Activated naive CD4-positive, alpha-beta T cell treated with anti-CD3 and anti-CD28 coated beads for 36 hours (primary cell): ENCODE measurements at places on chromosomes 4 and X. TPM values are rescaled to one million over a fixed set of nuclear protein-coding genes. Genes with fewer than 3 reads are reported as not detected.

DNA sequence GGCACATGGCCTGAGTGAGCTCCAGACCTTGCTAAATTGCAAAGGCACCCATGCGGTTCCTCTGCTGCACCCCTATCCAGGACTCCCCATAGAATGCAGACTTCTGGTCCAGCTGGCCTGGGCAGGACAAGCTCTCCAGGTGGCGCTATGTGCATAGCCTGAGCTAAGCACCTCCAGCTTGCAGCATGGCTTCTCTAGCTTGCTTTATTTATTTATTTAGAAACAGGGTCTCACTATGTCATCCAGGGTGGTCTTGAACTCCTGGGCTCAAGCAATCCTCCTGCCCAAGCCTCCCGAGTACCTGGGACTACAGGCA lies 5.5 kb upstream of the WFS1 start:
- H3K4me1 ChIP-seq, result peaks cover 9% of the 10 kb centered on the region
- no peaks in the 10 kb centered on the region for H3K36me3 ChIP-seq
- H3K27ac ChIP-seq, result no peak overlapping the region
- peak; percentile 60 for DNase-seq
- peaks cover 5% of the 10 kb centered on the region for H3K27me3 ChIP-seq
- no peak overlapping the region for H3K4me3 ChIP-seq

The RBMX2 gene
- total RNA-seq, result 33.6 TPM

- no peak overlapping the region for H3K4me3 ChIP-seq
- no peaks in the 10 kb centered on the region for H3K36me3 ChIP-seq
- no peak for DNase-seq
- no peaks in the 10 kb centered on the region for H3K4me1 ChIP-seq
- peaks cover 10% of the 10 kb centered on the region for H3K27me3 ChIP-seq
These were observed 74.7 kb downstream of the UGT8 start for GRCh38 chr4:114673306-114673705.

DNA sequence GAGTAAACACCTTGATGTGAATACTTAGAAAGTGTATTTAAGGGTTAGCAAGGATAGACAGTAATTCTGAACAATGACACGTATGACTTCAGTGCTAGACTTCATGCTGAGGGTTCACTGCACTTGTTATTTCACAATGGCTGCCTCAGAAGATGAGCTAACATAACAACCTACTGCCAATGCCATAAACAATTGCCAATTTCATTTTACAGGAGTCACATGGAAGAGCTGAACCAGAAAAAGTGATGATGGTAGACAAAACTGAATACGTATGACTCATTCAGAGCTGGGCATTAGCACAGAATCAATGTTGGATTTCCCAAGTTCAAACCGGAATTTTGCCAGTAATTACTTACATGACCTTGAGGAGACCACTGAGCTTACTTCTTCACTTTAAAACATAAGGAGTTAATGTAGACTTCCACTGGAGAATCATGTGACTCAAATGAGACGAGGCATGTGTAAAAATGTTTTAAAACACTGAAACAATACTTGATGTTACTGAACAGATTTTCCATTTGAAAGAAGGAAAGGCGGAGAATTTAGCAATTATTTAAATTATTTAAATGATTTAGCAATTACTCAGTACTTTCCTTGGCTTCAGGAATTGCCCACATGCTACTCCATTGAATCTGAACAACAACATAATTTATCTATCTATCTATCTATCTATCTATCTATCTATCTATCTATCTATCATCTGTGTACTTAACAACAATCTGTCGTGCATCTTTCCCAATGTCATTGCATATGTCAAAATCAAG lies 868.5 kb upstream of the SLIT2 start:
- H3K27me3 ChIP-seq, result no peaks in the 10 kb centered on the region
- H3K36me3 ChIP-seq, result no peaks in the 10 kb centered on the region
- DNase-seq, result no peak
- no peak overlapping the region for H3K4me3 ChIP-seq

- DNase-seq, result no peak
- no peak overlapping the region for H3K4me3 ChIP-seq
- peaks cover 1% of the 10 kb centered on the region for H3K4me1 ChIP-seq
- no peaks in the 10 kb centered on the region for H3K27me3 ChIP-seq
These were observed 18.4 kb upstream of the MANBA start for GRCh38 chr4:102779204-102779603.

The ATP11C gene
- total RNA-seq, result 20.8 TPM

The MAP3K15 gene
- total RNA-seq, result 1.3 TPM

GRCh38 chr4:108247387-108248049 lies 78.8 kb upstream of the LEF1 start:
- DNase-seq, result no peak
- H3K4me1 ChIP-seq, result peaks cover 13% of the 10 kb centered on the region
- no peak overlapping the region for H3K27ac ChIP-seq
- no peaks in the 10 kb centered on the region for H3K27me3 ChIP-seq

GRCh38 chr4:81350040-81350439 lies 121.7 kb downstream of the RASGEF1B start:
- H3K27me3 ChIP-seq, result peaks cover 13% of the 10 kb centered on the region
- no peak overlapping the region for H3K27ac ChIP-seq
- no peaks in the 10 kb centered on the region for H3K4me1 ChIP-seq
- H3K36me3 ChIP-seq, result no peaks in the 10 kb centered on the region
- H3K4me3 ChIP-seq, result no peak overlapping the region
- no peak for DNase-seq

DNA sequence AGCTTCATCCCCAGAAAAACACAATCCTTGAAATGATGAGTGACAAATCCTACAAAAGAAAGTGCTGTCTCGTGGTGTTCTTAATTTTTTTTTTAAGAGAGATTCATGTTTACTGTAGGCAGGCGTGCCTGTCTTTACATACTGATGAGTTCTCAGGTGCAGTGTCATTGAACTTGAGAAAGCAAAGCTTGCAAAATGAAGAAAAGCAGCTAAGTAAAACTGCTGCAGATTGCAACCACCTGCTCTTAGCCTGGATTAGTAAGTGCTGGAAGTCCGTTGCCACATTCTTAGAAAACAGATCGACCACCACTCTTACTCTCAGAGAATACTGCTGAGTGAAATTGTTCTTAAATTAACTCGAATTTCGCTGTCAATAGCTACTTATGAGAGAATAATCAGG lies 854.6 kb downstream of the TRIML1 start:
- H3K4me1 ChIP-seq, result no peaks in the 10 kb centered on the region
- H3K4me3 ChIP-seq, result no peak overlapping the region
- no peaks in the 10 kb centered on the region for H3K36me3 ChIP-seq
- H3K27ac ChIP-seq, result no peak overlapping the region

The CYLC1 gene
- not detected for total RNA-seq

- no peak overlapping the region for H3K4me3 ChIP-seq
- H3K36me3 ChIP-seq, result no peaks in the 10 kb centered on the region
- H3K4me1 ChIP-seq, result peaks cover 2% of the 10 kb centered on the region
- no peaks in the 10 kb centered on the region for H3K27me3 ChIP-seq
- H3K27ac ChIP-seq, result no peak overlapping the region
These were observed 182.7 kb downstream of the KIT start for GRCh38 chr4:54840430-54840829.

The GABRG1 gene
- not detected for total RNA-seq

- no peak overlapping the region for H3K4me3 ChIP-seq
- no peaks in the 10 kb centered on the region for H3K4me1 ChIP-seq
- H3K27me3 ChIP-seq, result no peaks in the 10 kb centered on the region
- no peak overlapping the region for H3K27ac ChIP-seq
These were observed 81.8 kb upstream of the TRPC5 start for GRCh38 chrX:112164420-112164819.

GRCh38 chrX:149453906-149454822 lies 50.9 kb downstream of the IDS start:
- no peaks in the 10 kb centered on the region for H3K4me1 ChIP-seq
- no peak overlapping the region for H3K27ac ChIP-seq
- H3K36me3 ChIP-seq, result peaks cover 2% of the 10 kb centered on the region
- no peak for DNase-seq
- H3K27me3 ChIP-seq, result peaks cover 3% of the 10 kb centered on the region
- no peak overlapping the region for H3K4me3 ChIP-seq

The AP1AR gene
- total RNA-seq, result 14.7 TPM

- no peak for DNase-seq
- no peaks in the 10 kb centered on the region for H3K36me3 ChIP-seq
- no peak overlapping the region for H3K27ac ChIP-seq
These were observed 800.2 kb upstream of the TENM3 start for GRCh38 chr4:181443021-181443420.

DNA sequence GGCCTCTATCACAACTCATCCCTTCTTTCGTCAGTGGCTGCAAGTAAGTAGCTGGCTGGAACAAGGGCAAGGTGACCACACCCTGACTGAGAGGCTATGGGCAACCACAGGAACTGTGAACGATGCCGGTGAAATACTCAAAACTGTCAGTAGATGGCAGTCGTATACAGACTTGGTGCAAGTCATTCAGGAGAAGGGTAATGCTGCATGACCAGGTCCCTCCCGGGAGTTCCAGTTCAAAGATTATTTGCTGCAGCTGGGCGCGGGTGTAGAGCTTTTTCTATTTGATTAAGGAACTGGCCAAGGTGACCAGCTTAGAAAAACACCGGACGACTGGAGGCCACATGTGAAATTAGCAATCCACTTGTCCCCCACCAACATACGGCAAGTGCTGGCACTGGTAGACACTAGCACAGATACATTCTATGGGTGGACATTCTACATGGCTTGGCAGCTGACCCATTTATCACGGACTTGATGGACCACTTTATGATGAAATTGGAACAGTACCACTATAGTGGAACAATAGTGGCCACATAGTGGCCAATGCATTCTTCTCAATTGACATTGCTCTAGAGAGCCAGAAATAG lies 726.6 kb downstream of the TRAM1L1 start:
- DNase-seq, result peak; percentile 53
- no peaks in the 10 kb centered on the region for H3K4me1 ChIP-seq

The KLHL5 gene
- total RNA-seq, result 14.1 TPM

- H3K4me1 ChIP-seq, result peaks cover 51% of the 10 kb centered on the region
- no peak for DNase-seq
- H3K27me3 ChIP-seq, result no peaks in the 10 kb centered on the region
- H3K36me3 ChIP-seq, result no peaks in the 10 kb centered on the region
- H3K4me3 ChIP-seq, result no peak overlapping the region
- no peak overlapping the region for H3K27ac ChIP-seq
These were observed 17.0 kb downstream of the CA5B start for GRCh38 chrX:15755091-15755490.

DNA sequence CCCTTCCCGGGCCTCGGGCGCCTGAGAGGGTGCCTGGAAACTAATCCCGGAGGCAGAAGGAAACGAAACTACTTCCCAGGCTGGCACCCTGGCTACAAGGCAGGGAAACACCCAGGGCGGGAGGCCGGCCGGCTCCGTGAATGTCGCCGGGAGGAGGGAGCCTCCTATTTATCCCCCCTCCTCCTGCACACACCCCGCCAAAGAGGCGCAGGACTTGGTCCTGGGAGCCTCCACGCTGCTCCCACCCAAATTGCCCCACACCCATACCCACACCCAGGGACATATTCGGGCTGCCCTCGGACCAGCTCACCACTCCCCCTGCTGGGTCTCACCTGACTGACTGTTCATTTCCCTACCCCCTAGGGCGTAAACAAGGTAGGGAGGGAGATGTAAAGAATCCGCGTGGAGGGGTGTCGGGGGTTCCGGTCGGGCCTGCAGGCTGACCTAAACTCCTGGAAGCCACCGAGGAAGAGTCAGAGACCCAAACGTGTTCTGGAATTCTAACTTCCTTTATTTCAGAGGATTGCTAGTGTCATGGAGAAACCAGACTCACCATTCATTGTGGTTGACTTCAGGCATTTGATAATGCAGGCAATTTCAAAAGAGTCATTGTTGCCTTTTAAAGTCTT lies at the start of gene BTC:
TSS of gene BTC (minus strand) at position 142 of the 629 bp plus-strand sequence. CDS start 198 bp downstream, outside the sequence.
- H3K4me3 ChIP-seq, result peak within 1 kb of the TSS; percentile 12
- peaks cover 49% of the 10 kb centered on the region for H3K27me3 ChIP-seq
- DNase-seq, result peak; percentile 15
- H3K4me1 ChIP-seq, result peaks cover 2% of the 10 kb centered on the region

GRCh38 chrX:154655786-154656185 lies 2.4 kb upstream of the CTAG2 start:
- H3K27ac ChIP-seq, result no peak overlapping the region
- no peaks in the 10 kb centered on the region for H3K4me1 ChIP-seq
- DNase-seq, result no peak
- H3K36me3 ChIP-seq, result no peaks in the 10 kb centered on the region
- H3K27me3 ChIP-seq, result no peaks in the 10 kb centered on the region

The CT45A10 gene
- total RNA-seq, result not detected

GRCh38 chr4:158914218-158914617 lies 145.4 kb downstream of the FNIP2 start:
- no peak overlapping the region for H3K4me3 ChIP-seq
- no peaks in the 10 kb centered on the region for H3K27me3 ChIP-seq
- DNase-seq, result no peak
- H3K36me3 ChIP-seq, result peaks cover 4% of the 10 kb centered on the region

DNA sequence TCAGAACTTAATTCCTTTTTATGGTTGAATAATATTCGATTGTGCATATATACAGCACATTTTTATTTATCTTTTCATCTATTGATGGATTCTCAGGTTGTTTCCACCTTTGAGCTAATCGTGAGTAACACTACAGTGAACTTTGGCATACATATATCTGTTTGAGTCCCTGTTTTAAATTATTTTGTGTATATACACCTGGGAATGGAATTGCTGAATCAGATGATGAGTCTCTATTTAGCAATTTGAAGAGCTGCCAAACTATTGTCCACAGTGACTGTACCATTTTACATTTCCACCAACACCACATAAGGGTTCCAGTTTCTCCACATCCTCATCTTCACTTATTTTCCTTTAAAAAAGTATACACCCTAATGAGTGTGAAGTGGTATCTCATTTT lies 166.2 kb upstream of the FGF13 start:
- no peak overlapping the region for H3K27ac ChIP-seq
- no peaks in the 10 kb centered on the region for H3K4me1 ChIP-seq
- no peaks in the 10 kb centered on the region for H3K36me3 ChIP-seq

The RTL9 gene
- total RNA-seq, result not detected

The CHIC2 gene
- 7.2 TPM for total RNA-seq

The ADH1B gene
- total RNA-seq, result not detected

- H3K27ac ChIP-seq, result no peak overlapping the region
- H3K4me3 ChIP-seq, result no peak overlapping the region
- H3K27me3 ChIP-seq, result peaks cover 5% of the 10 kb centered on the region
- DNase-seq, result no peak
- no peaks in the 10 kb centered on the region for H3K36me3 ChIP-seq
- H3K4me1 ChIP-seq, result no peaks in the 10 kb centered on the region
These were observed 22.0 kb upstream of the PPARGC1A start for GRCh38 chr4:23911675-23912455.

The CYSLTR1 gene
- total RNA-seq, result 2.2 TPM
